Smooth muscle cell of the coronary artery (primary cell): ENCODE measurements at places on chromosomes 2 and 18. TPM values are rescaled to one million over a fixed set of nuclear protein-coding genes. Genes with fewer than 3 reads are reported as not detected.

Gene CDKL4
- total RNA-seq = 0.82 and 1.2 TPM in 2 replicates

Gene KCNG2
- total RNA-seq = 0.12 TPM in 1 of 2 replicates, not detected in the other

Gene CHRNA1
- total RNA-seq = not detected in 2 replicates

Gene ANKRD62
- not detected in 2 replicates for total RNA-seq
